ENCODE measurements at places on chromosomes 4 and X. TPM values are rescaled to one million over a fixed set of nuclear protein-coding genes. Genes with fewer than 3 reads are reported as not detected.

Gene NUP62CL
- total RNA-seq, result not detected

Gene CD38
- under 0.01 TPM for total RNA-seq

Gene MAP9
- 12.6 TPM for total RNA-seq

Gene PAGE2
- not detected for total RNA-seq

Gene PDZD4
- 0.26 TPM for total RNA-seq

Gene NKX1-1
- not detected for total RNA-seq

Gene FHL1
- 180 TPM for total RNA-seq

Gene BMPR1B
- 0.17 TPM for total RNA-seq

Gene ADGRL3
- total RNA-seq, result 0.26 TPM

Gene SASH3
- total RNA-seq, result not detected

Gene ITIH6
- not detected for total RNA-seq

Gene IL13RA1
- total RNA-seq, result 67.4 TPM

Gene L1CAM
- total RNA-seq, result 0.99 TPM

Gene USP38
- total RNA-seq, result 15.7 TPM
